ENCODE measurements at places on chromosomes 1 and 21. TPM values are rescaled to one million over a fixed set of nuclear protein-coding genes. Genes with fewer than 3 reads are reported as not detected.

GRCh38 chr1:162937716-162938395 lies 76.9 kb upstream of the CCDC190 start:
- DNase-seq, result no peak

GRCh38 chr1:229883504-229884200 lies 183.4 kb upstream of the GALNT2 start:
- no peak for DNase-seq

GRCh38 chr1:97647776-97648175 lies 273.1 kb downstream of the DPYD start:
- no peak for DNase-seq

DNA sequence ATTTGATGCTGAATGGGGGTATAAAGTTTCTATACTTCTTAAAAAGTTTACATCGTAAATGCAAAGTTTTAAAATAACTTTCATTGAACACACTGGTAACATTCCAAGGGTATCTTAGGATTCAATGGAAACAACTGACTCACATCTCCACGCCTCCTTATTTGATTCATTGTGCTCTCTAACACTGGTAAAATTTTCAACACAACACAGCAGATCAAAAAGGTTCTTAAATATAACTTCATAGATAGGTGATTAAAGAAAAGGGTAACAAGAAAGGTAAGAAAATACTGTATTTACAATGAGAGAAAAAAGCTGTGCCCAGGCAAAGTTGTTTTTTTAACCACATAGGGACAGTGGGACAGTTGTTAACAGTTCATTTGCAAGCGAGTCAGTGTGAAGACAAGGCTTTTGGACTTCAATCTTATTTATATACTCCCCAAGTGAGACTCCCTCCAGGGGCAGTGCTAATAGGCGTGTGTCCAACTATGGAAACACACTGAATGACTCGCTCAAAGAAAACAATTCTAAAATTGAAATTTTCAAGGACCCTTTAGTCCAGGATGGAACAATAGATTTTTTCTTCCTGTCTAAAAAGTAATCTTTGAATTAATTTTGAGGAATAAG lies 140.5 kb downstream of the TIAM1 start:
- no peak for DNase-seq

GRCh38 chr1:107976836-107977235 lies 11.9 kb upstream of the VAV3 start:
- DNase-seq, result no peak

GRCh38 chr1:76807543-76808260 lies 59.6 kb upstream of the ST6GALNAC5 start:
- DNase-seq, result no peak

DNA sequence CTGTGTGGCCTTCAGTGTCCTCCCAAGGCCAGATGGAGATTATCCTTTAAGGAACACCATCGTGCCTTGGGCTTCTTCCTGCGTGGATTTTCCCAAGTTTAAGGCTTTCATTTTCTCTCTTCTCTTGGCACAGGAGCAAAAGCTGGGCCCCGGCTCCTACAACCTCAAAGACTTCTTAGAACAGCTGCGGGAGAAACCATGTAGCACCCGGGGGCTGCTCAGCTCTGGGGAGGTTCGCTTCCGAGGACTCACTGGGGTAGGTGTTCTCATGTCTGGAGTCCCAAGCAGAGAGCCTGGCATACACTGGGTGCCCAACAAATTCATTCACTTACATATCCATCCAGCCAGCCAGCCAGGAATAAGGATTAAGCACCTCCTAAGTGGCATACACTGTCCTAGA lies 6.6 kb upstream of the TTC22 start:
- DNase-seq, result no peak

- no peak for DNase-seq
These were observed 391.0 kb downstream of the PTPRC start for GRCh38 chr1:199029855-199030254.

The GNG4 gene
- not detected for total RNA-seq

The PKP1 gene
- total RNA-seq, result 2.3 TPM

The PLXNA2 gene
- 45.6 TPM for total RNA-seq

Data from omental fat pad (tissue), 4 donors.